ENCODE measurements at places on chromosomes 5 and 9. TPM values are rescaled to one million over a fixed set of nuclear protein-coding genes. Genes with fewer than 3 reads are reported as not detected.
A peak's percentile ranks its signal among the peaks of the same experiment; 100 is the strongest.

DNA sequence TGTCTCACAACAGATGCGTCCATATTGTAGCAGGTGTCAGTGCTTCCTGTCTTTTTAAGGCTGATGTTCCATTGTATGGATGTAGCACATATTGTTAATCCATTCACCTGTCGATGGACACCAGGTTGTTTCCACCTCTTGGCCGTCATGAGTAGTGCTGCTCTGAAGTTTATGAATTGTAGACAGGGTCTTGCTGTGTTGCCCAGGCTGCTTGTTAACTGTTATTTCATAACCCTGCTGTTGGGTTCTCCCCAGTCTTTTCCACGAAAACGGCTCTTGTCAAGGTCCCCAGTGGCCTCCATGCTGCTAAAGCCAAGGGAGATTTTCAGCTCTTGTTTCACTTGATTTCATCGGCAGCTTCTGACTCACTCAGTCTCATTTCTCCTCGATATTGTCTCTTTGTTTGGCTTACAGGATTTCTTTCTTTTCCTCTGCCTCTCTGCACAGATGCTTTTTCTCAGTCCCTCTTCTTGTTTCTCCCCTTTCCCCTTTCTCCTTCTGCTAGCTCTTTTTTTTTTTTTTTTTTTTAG lies 12.1 kb upstream of the PSD2 start:
- no peak for DNase-seq
- H3K27me3 ChIP-seq: no peaks in the 10 kb centered on the region
- no peak overlapping the region for H3K4me3 ChIP-seq
- no peak overlapping the region for H3K27ac ChIP-seq
- peaks cover 5% of the 10 kb centered on the region for H3K4me1 ChIP-seq

GRCh38 chr9:104247899-104248460 lies 153.9 kb downstream of the SMC2 start:
- no peaks in the 10 kb centered on the region for H3K4me1 ChIP-seq
- DNase-seq: no peak
- H3K27me3 ChIP-seq: no peaks in the 10 kb centered on the region
- H3K4me3 ChIP-seq: no peak overlapping the region
- no peak overlapping the region for H3K27ac ChIP-seq

The IRX1 gene
- total RNA-seq: 6.0 TPM

DNA sequence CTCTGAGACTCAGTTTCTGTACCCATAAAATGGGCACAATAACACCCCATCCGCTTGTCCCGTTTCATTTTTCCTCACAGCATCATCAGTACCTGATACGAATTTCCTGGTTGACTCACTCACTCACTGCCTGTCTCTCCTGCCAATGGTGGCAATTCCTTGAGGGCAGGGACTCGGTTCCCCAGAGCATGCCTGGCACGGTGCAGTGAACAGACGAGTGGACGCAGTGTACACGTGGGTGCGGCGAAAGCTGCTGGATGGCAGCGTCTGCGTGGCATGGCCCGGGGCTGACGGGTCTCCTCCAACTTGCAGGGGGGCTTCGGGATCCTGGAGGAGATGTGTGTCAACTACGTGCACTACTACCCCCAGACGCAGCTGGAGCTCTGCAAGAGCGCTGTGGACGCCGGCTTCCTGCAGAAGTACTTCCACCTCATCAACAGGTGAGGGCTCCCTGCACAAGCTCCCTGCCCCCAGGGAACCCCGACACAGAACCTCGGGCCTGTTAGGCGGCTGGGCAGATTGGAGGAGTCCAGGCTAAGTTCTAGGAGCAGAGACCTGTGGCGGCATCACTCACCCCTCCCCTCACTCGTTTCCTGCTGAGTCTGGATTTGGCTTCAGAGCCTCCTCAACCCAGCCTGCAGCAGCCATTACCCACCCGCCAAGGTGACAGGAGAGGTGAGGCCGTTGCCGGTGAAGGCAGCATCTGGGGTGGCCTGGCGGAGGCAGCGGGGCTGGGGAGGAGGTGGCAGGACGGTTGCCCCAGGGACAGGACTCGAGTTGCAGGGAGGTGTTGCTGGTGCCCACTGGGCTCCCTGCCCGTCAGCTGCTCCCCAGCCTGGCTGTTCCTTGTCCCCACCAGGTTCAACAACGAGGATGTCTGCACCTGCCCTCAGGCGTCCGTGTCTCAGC lies 20.3 kb downstream of the DBH start:
- peaks cover 17% of the 10 kb centered on the region for H3K4me1 ChIP-seq
- peaks cover 43% of the 10 kb centered on the region for H3K27me3 ChIP-seq
- no peak overlapping the region for H3K27ac ChIP-seq
- no peaks in the 10 kb centered on the region for H3K36me3 ChIP-seq
- no peak for DNase-seq
- no peak overlapping the region for H3K4me3 ChIP-seq

The TRIP13 gene
- total RNA-seq: 1.0 TPM

GRCh38 chr9:92094655-92095054 lies 20.6 kb downstream of the SPTLC1 start:
- H3K36me3 ChIP-seq: peaks cover 10% of the 10 kb centered on the region
- no peak overlapping the region for H3K4me3 ChIP-seq
- H3K27ac ChIP-seq: no peak overlapping the region
- no peaks in the 10 kb centered on the region for H3K27me3 ChIP-seq
- no peaks in the 10 kb centered on the region for H3K4me1 ChIP-seq

DNA sequence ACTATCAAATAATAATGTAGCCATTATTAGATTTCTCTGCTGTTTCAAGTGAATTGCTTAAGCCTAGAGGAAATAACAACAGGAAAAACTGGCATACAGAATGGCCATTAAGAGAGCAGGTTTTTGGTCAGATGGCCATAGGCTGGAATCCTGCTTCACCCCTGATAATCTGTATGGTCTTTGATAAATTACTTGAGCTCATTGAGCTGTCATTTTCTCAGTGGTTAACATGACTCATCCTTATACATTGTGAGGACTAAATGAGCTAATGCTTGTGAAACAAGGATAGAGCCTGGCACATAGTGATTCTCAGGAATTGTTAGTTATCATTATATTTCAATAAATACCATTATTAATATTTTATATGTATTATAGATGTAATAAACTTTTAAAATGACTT lies 516.5 kb downstream of the KIF4B start:
- H3K4me3 ChIP-seq: no peak overlapping the region
- H3K36me3 ChIP-seq: no peaks in the 10 kb centered on the region
- no peaks in the 10 kb centered on the region for H3K27me3 ChIP-seq
- H3K27ac ChIP-seq: no peak overlapping the region
- no peaks in the 10 kb centered on the region for H3K4me1 ChIP-seq
- DNase-seq: no peak

- no peaks in the 10 kb centered on the region for H3K36me3 ChIP-seq
- H3K4me3 ChIP-seq: no peak overlapping the region
- DNase-seq: no peak
- H3K4me1 ChIP-seq: no peaks in the 10 kb centered on the region
- no peaks in the 10 kb centered on the region for H3K27me3 ChIP-seq
- H3K27ac ChIP-seq: no peak overlapping the region
These were observed 191.0 kb downstream of the ADAMTS6 start for GRCh38 chr5:65290677-65291076.

The CYLC2 gene
- not detected for total RNA-seq

DNA sequence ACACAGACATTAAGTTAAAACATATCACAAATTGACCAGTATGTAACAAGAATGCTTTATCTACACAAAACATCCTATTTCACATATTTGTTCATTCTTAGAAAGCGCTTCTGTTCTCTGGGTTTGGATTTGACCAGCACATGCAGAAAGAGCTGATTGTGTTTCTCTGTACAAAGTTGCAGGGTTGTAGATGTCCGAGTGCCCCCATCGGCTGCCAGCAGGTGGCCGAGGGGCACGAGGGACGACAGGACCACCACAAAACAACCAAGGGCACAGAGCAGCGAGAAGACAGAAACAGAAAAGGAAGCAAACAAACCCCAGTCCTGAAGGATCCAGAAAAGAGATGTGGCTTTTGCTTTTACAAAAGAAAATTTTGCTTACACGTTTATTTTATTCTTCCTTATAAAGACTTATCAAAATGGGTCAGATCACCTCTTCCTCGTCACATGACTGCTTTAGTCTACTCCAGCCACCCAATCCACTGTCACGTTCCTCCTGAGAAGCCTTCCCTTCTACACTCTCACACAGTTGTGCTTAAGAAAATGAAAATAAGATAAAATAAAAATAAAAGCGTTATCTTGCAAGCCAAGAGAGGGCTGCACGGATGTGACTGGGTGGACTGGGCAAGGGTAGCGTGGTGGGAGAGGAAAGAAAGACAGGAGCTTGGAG lies 9.5 kb downstream of the OTP start:
- H3K4me3 ChIP-seq: peak overlapping the region; percentile 53
- H3K4me1 ChIP-seq: peaks cover 14% of the 10 kb centered on the region
- no peaks in the 10 kb centered on the region for H3K36me3 ChIP-seq
- H3K27ac ChIP-seq: no peak overlapping the region
- H3K27me3 ChIP-seq: peaks cover 95% of the 10 kb centered on the region

DNA sequence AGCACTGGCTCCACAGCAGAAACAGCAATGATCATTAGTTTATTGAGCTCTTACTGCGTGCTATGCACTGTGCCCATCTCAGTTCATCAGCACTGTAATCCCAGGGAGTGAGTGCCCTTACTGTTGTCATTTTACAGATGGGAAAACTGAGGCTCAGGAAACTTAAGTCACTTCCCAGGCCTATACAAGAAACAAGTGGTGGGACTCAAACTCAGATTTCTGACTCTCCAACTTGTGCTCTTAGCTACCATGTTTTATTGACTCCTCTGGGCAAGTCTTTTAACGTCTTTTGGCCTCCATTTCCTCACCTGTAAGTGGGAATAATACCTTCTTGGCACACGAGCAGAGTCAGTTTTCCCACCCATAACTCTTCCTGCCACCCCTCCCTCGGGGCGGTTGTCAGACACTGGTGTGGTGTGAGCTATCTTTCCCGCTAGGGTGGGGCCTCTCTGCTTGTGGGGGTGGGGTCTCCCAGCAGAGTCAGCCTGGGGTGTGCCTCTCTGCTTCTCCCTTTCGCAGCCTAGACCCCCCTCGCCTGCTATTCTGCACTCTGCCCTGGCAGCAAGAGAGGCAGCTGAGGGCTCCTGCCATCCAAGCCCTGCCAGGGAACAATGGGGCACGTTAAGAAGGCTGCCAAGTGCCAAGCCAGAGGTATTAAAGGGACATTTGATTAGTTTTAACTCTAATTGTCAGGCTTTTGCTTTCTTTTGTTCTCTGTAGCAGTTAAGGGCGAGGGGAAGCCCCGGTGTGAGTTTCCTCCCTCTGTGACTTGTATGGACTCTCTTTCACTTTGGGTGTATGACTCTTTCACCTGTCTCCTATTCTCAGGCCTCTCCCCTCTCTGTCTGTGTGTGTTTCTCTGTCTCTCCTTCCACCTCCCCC lies 12.1 kb downstream of the GALNT10 start:
- no peak overlapping the region for H3K4me3 ChIP-seq
- no peak overlapping the region for H3K27ac ChIP-seq
- DNase-seq: no peak
- no peaks in the 10 kb centered on the region for H3K27me3 ChIP-seq

GRCh38 chr5:135426102-135427082 lies 20.8 kb downstream of the DCANP1 start:
- H3K27me3 ChIP-seq: no peaks in the 10 kb centered on the region
- peaks cover 4% of the 10 kb centered on the region for H3K4me1 ChIP-seq
- H3K4me3 ChIP-seq: no peak overlapping the region
- no peaks in the 10 kb centered on the region for H3K36me3 ChIP-seq
- no peak overlapping the region for H3K27ac ChIP-seq

The IL3 gene
- not detected for total RNA-seq

GRCh38 chr9:136756836-136757235 lies 1.2 kb downstream of the LCN8 start:
- H3K4me1 ChIP-seq: no peaks in the 10 kb centered on the region
- no peak overlapping the region for H3K4me3 ChIP-seq
- peaks cover 10% of the 10 kb centered on the region for H3K27me3 ChIP-seq
- no peaks in the 10 kb centered on the region for H3K36me3 ChIP-seq

The NR2F1 gene
- 42.6 TPM for total RNA-seq

GRCh38 chr9:135906291-135907005 lies 898 bp downstream of the CAMSAP1 start:
- peaks cover 53% of the 10 kb centered on the region for H3K4me1 ChIP-seq
- peaks cover 3% of the 10 kb centered on the region for H3K36me3 ChIP-seq
- DNase-seq: peak; percentile 54
- H3K4me3 ChIP-seq: peak overlapping the region; percentile 69
- H3K27ac ChIP-seq: peak overlapping the region; percentile 74

DNA sequence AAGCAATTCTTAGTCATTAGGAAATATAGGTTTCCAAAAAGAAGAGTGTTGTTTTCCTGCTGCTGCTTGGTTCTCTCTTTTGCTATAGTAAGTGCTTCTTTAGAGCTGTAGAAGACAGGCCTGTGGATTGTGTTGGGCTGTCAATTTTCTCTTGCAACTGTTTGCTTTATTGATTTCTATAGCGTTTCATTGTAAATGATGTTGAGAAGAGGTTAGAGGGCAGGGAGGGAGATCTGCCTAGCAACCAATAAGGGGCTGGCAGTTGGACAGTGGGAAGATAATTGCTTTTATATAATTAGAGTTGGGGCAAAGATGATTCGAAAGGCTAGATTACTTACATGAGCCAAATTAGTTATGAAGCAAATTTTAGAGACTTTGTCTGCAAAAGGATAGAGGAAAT lies 11.1 kb downstream of the UNC13B start:
- H3K27me3 ChIP-seq: no peaks in the 10 kb centered on the region
- H3K36me3 ChIP-seq: peaks cover 3% of the 10 kb centered on the region
- no peak overlapping the region for H3K4me3 ChIP-seq
- H3K27ac ChIP-seq: no peak overlapping the region
- H3K4me1 ChIP-seq: peaks cover 9% of the 10 kb centered on the region

The DND1 gene
- total RNA-seq: 1.2 TPM

DNA sequence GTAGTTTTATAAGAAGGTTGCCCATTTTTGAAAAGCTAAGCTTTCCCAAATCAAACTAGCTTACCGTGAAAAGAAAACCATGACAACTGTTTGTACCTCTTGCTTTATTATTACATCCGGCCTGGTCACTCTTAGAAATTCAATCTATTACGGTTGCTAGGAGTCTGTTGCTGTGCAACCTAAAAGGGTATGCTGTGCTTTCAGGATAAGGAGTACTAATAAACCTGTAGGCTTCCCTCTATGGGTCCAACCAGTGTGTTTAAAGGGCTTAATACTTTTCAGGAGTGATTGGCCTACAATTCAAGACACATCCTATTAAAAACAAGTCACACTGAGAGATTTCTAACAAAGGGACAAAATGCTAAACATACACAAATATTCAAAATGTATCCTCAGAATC lies 27.1 kb downstream of the RFX3 start:
- H3K27ac ChIP-seq: no peak overlapping the region
- H3K36me3 ChIP-seq: no peaks in the 10 kb centered on the region
- H3K4me1 ChIP-seq: peaks cover 13% of the 10 kb centered on the region
- H3K4me3 ChIP-seq: no peak overlapping the region

DNA sequence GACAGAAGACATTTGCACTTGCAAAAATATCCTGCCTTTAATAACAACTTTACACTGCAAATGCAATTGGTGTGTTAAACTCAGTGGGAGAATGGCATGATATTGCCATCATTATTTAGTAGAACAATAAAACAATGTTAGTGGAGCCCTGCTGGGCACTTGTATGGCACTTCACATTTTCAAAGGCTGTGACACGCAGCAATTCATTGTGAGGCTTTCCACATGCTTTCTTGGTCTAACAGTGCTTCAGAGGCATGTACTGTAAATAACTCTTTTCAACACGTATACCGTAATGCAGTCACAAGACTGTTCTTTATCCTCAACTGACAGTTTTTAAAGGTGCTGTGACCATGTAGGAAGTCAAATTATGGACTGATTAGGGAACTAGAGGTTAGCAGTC lies 155.5 kb upstream of the EPB41L4A start:
- no peak for DNase-seq
- H3K27me3 ChIP-seq: no peaks in the 10 kb centered on the region
- no peak overlapping the region for H3K27ac ChIP-seq
- H3K4me3 ChIP-seq: no peak overlapping the region
- H3K4me1 ChIP-seq: no peaks in the 10 kb centered on the region

All from lower lobe of right lung (tissue), 2 donors.